ENCODE measurements at places on chromosomes 3 and 15.

GRCh38 chr3:152491922-152492321 is 223.2 kb downstream of the MBNL1 start:
- DNase-seq = no peak

DNA sequence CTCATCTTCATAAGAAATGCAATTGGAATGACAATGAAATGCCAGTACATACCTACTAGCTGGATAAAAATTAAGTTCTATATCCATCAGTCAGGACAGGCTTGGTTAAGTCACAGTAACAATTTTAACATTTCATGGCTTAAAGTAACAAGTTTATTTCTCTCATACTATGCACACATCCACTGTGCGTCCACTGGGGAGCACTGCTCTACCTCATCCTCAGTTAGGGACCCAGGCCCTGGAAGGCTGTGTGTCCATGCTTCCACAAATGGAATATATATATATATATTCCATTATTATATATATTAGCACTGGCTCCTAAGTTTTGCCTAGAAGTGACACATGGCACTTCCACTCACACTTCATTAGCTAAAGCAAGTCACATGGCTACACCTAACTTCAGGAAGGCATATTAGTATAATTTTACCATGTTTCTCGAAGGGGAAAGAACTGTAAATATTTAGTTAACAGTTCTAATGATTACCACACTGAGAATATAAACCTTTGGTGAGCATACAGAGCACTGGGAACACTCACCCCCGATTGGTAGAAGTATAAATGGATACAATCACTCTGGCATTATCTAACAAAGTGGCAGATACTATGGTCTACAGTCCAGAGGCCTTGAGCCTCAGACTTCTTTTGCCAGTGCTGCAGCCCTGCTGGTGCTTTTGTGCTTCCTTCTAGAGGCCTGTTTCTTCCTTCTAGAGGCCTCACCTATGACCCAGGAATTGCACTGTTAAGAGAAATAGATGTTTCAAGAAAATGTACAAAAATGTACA is 28.6 kb downstream of the AP3S2 start:
- no peak for DNase-seq

- no peak for DNase-seq
These were observed 84.7 kb downstream of the NCEH1 start for GRCh38 chr3:172626021-172626640.

DNA sequence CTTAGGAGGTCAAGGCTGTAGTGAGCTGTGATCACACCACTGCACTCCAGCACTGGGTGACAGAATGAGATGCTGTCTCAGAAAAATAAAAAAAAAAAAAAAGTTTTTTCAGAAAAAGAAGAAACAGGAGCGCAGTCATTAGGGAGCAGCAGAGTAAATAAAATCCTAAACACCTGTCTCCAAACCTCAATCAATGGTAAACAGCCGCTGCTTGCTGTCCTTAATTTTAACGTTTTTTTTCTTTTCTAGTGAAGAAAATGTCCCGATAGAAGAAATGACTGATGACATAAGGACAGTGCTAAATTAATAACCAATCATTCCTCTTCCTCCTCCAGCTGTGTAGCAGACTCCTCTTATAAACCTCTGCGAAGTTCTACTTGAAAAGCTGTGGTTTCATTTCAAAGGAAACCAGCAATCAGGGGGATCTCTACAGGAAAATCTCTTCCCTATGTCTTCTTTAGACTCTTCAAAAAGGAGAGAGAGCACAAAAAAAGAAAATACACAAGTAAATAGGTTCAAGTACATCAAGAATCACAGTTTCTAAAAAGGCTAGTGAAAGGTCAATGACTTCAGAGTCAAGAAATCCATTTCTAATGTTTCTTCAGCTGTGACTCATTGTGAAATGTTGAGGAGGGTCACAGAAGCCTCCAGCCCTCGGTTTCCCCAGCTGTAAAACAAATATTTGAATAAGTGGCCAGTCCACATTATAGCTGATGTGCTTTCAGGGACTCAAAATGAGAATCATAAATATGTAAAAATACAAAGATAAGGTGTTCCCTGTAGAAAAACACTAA is 127.6 kb downstream of the TMCO5A start:
- no peak for DNase-seq

- DNase-seq = no peak
These were observed 60.5 kb downstream of the SLMAP start for GRCh38 chr3:57816471-57817095.

DNA sequence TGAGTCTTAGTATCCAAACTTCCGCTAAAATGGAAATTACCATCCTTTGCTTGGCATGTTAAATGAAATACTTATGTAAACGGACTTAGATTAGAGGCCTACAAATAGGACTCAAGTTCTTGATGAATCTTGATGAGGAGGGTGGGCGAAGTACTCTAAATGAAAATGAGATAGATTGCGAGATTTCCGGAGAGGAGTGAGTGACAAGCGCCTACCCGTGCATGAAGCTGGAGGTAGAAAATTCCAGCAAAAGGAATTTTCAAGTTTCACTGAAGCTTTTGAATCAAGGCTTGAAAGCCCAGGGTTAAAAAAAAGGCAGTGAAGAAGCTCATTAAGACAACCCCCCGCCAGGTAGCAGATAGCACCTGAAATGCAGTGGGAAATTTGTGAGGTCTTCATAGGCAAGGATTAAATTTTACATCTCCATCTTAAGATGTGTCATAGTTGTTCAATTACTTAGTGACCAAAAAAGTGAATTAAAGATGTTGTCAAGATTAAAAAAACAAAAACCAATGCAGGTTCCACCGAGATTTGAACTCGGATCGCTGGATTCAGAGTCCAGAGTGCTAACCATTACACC is 655 bp upstream of the RAB11A start:
- DNase-seq = no peak

DNA sequence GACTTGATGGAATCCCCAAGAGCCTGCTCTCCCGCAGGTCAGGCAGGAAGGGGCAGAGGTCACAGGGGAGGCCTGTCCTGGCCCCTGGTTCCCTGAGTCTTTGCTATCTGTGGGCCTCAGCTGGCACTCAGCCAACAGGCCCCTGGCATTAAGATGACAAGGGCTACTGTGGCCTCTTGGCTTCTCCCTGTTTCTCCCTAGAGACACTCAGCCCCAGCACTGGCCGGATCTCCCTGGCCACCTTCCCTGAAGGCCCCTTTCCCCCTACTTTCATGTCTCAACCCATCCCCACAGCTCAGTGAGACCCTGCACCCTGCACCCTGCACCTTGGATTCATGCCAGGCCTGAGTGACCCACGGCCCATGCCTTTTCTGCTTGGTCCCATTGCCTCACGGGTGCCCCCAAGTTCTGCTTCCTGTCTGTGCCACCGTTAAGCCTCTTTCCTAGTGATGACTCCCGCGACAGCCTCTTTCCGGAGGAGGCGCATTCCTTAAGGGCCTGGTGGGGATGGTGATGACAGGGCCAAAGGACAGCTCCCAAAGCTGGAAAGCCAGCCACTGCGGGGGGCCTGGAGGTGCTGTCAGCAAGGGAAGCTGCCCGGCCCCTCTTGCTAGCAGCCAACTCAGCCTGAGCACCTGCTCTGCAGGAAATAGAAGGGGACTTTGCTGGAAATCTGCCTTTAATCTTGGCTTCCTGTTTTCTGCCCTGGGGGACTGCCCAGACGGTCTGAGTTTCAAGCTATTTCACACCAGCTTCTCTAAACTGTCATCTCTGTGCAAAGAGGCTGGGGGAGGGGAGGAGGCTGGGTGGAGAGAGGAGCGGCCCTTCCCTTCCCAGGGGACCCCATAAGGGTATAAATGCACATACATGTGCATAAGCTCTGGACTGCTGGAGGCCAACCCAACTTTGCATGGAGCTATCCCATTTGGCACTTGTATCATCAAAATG is 4.8 kb upstream of the CSK start:
- DNase-seq = no peak

DNA sequence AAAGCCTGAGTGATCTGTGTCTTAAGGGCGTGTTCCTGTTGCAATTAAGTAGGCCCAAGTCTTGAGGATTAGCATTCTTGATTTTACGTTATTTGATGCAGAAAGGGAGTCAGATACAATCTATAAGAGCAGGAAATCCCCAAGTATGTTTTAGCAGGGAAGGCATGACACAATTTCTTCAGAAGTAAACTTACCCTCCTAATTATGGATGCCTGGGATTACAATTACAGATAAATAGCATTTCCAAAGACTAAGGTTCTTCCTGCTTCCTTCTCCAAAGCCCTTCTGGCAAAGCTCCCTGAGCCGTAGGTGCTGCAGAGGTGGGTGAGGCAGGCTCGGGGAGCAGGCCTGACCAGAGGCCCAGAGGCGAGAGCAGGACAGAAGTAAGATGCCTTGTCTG is 34.9 kb upstream of the ST6GAL1 start:
- DNase-seq = no peak

Measured in HEK293T (cell line).